ENCODE measurements at places on chromosomes 5 and 9.

- DNase-seq: no peak
These were observed 38.9 kb downstream of the EXD3 start for GRCh38 chr9:137383784-137384756.

GRCh38 chr9:110876929-110877328 is 161.3 kb downstream of the LPAR1 start:
- no peak for DNase-seq

- DNase-seq: no peak
These were observed 153.6 kb downstream of the TSSK1B start for GRCh38 chr5:113281194-113281593.

DNA sequence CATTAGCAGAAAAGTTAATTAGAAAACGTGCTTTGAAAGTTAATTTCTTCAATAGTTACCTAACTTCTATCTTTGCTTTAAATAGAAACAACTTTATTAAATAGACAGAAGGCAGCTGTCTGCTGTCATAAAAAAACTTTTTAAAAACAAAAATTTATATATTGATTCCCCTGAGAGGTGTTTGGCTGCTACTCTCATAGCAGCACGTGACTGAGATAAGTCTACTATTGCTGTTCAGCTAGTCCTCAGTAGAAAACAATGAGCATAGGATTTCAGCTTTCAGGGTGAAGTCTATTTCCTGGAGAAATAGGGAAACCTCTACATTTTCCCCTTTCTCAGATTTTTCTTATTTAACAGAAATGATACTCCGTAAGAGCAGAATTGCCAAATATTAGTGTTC is 135.0 kb upstream of the FBN2 start:
- DNase-seq: no peak

GRCh38 chr9:92963831-92964606 is 16.7 kb downstream of the FGD3 start:
- DNase-seq: peak; percentile 84

DNA sequence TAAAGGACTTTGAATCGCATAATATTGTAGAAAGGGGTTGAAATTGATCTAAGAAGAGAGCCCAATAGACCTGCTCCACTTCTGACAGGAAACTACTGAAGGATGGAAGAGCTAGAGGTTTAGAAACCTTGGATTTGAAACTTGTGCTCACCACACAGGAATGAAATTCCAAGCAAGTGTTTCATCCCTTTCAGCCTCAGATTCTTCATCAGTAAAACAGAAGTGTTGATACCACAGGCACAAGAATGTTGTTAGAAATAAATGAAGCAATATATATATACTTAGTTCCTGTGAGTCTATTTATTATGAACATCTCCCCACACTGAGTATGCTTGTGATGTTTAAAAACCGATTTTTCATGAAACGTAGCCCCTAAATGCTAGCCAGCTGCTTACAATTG is 43.8 kb downstream of the PRRC1 start:
- no peak for DNase-seq

GRCh38 chr9:30937106-30937505 is 1447.3 kb upstream of the ACO1 start:
- DNase-seq: no peak

GRCh38 chr5:87807783-87808182 is 395.1 kb upstream of the CCNH start:
- no peak for DNase-seq

- DNase-seq: no peak
These were observed 1.6 kb upstream of the RPS6 start for GRCh38 chr9:19381656-19382055.

DNA sequence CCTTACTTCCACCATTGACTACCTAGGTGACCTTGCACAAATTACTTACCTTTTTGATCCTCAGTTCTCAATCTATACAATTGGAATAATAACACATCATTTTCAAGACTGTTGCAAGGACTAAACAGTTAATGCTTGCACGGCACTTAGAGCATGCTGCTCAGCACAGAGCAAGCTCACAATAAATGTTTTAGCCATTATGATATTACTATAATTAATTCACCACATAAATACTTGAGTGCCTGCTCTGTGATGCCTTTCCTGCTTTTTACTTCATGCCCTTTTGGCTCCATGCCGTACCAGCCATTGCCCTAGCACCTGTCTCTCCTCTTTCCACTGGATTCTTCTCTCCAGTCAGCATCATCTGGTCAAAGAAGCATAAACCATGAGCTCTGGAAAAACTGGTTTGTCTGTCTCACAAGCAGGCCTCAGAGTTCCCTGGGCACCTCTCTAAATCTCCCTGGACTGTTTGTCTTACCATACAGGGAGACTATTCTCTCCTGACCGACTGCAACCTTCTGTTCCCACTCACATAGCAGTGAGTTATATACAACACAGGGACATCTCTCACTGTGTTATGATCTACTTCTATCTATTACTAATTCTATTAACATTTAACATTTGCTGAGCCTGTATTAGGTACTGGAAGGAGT is 260.4 kb upstream of the ADRA1B start:
- no peak for DNase-seq

DNA sequence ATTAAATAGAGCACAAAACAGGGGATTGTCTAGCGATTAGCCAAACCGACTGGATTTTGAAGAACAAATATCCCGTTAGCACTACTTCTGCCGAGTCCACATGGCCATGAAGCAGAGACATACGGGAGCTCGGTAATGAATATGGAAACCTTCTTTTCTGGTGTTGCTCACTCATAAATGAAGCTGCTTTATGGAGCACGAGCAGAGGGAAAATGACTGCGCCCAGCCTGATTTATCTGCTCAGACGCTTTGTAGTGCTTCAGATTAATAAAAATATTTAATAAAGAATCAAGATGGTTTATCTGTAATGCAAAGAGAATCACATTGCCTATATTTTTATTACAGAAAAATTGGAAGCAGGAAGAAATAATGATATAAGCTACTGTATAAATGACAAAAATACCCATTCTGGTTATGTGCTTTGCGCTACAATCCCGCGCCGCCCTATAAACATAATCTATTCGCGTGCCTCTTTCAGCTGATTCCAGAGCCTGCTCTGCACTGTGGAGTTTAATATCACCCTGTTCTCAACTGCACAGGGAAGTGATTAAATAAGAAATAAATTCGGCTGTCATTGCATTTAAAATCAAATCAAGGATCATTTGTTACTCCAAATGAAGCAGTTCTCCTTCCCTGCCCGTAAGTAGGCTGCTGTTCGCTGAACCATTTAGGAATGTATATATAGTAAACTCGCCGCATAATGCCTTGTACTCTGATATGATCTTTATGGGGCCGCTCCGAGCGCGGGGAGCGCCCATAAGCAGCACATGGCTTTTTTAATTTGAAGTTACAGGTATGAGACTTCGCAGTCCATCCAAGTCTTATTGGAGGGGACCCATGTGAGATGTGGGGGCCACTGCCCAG is 22.3 kb upstream of the UBAC1 start:
- DNase-seq: no peak

DNA sequence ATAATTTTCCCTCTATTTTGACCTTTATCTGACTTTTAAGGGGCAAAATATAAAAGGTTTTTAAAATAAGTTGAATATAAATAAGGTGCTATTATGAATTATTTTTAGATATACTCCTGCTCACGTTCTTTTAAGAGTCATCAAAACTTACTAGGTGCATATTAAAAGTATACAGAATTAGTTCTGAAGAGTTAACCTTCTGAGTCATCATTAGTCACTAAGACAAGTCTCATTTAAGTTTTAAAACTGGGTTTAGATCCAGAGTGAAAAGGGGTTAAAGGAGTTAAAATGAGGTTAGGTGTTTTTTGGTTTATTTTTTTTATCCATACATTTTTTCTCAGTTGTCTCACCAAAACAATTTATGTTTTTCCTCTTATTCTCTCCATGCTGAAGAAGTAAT is 41.7 kb downstream of the SMIM15 start:
- no peak for DNase-seq

- no peak for DNase-seq
These were observed 5.7 kb downstream of the CD180 start for GRCh38 chr5:67190861-67191260.

GRCh38 chr5:98307811-98308210 is 465.7 kb upstream of the RGMB start:
- no peak for DNase-seq

- DNase-seq: no peak
These were observed 56.0 kb downstream of the RGS3 start for GRCh38 chr9:113519426-113520108.

- DNase-seq: no peak
These were observed 57.3 kb downstream of the CTSL start for GRCh38 chr9:87783180-87783579.

GRCh38 chr5:92553326-92553725 is 1027.7 kb downstream of the NR2F1-AS1 start:
- DNase-seq: no peak

Measured in activated CD4-positive, alpha-beta memory T cell treated with anti-CD3 and anti-CD28 coated beads, Interleukin-2, amount 10 ng/mL, durations not matched to agents 7 days and 5 days (primary cell).